GM04503 (cell line): ENCODE measurements at places on chromosomes 11 and 22.

GRCh38 chr11:92707665-92708064 lies 261.8 kb upstream of the MTNR1B start:
- no peak for DNase-seq

DNA sequence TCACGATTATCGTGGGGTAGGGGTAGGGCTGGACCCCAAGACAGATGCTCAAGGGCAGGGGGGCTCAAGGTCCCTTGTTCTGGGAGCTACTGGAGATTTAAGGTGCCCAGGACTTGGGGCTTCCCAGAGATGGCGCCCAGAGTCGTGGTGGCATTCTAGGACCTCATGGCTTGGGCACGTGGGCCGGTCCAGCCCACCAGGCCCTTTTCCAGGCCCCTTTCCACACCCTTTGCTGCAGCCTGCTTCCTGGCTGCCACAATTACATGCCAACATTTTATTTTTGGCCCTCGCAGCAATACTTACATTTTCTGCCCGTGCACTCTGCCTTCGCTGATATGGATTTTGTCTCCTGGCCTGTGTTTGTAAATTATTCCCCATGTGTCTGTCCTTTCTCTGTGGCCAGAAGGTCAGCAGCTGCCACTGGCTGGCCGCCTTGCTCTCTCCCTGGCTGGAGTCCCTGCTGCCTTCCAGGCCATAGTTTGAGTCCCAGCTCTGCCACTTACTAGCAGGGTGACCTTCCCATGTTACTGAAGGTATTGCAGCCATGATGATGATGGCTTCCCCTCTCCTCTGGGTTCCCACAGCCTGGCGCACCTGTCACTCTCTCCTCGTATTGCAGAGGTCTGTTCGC lies 11.2 kb downstream of the MB start:
- DNase-seq: no peak

GRCh38 chr11:77819411-77819920 lies 1.1 kb downstream of the RSF1 start:
- peak; percentile 37 for DNase-seq

- peak; percentile 58 for DNase-seq
Measured at GRCh38 chr11:57427727-57428082, 784 bp upstream of the SLC43A3 start.

- DNase-seq: no peak
Measured at GRCh38 chr11:3867209-3868091, 12.0 kb downstream of the STIM1 start.

GRCh38 chr11:45773786-45774655 lies 30.9 kb upstream of the SLC35C1 start:
- DNase-seq: no peak

DNA sequence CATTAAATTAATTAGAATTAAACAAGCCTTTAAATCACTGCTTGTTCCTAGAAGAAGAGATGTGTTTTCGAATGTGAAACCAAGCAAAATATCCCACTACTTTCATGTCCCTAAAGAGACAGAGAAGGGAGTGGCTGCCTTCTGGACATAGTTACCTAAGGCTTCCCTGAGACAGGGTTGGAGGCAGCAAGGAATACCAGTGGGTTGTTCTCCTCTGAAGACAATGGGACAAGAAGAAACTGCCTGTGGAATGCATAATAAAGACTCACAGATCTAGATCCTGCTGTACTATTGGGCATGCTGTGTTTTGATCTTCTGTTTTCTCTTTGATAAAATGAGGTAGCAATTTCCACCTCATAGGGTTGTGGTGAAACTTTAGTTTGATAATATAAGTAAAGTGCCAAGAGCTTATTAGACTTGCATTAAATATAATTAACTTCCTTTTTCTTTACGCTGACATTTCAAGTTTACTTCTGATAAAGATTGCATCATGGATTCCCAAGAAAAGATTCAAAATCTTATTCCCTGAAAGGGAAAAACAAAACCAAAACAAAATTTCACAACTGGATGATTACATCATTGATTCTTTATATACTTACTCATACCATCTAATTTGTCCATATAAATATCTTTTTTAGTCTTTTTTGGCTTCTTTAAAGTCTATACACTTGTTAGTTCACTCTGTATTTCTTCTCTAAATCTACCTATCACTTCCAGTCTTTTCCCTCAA lies 621.3 kb downstream of the ETS1 start:
- DNase-seq: no peak

- no peak for DNase-seq
Measured at GRCh38 chr11:104661471-104661870, 236.8 kb downstream of the CASP12 start.

GRCh38 chr22:40425082-40425481 lies 54.7 kb downstream of the SGSM3 start:
- no peak for DNase-seq

- no peak for DNase-seq
Measured at GRCh38 chr22:46773076-46773475, 10.6 kb downstream of the TBC1D22A start.

DNA sequence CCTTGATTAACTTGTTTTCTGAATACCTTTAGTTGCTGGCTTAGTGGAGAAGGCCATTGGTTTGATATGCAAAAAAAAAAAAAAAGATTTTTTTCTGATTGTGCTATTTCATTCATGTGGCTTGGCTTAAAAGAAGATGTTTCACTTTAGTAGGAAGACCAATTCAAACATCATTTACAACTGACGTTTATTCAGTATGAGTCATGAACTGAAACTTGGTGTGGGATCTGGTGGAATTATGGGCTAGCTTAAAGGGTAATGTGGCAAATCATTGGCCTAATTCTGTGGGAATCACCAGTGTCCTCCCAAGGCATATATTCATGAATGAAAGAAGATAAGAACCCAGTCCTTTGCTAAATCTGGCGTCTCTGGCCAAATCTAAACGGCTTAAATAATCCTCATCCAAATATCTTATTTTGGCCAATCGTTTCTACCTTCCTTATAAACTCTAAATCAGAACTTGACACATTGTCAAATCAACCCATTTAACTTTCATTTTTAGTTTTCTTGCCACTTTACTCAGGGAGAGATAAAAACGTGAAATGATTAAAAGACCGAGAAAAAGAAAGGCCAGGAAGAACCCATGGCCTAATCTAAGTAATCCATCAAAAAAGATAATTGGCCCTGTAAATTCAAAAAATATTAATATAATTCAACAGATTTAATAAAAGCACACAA lies 77.0 kb downstream of the DDIAS start:
- DNase-seq: peak; percentile 77

DNA sequence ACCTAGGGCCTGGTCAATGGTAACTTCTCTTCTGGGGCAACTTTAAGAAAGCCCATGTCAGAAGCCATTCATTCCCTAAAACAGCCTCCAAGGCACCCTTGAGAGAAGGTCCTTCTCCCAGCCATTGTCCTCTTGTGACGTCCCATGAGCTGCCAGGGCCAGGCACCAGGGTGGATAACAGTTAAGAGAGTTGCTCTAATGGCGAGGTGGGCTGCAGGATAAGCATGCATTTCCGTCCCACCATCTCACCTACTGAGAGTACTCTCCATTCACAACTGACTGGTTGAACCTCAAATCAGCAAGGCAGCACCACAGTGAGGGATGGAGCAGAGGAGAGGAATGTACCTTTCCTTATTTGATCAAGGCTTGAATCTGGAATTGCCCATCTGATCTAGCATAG lies 14.6 kb downstream of the POU2AF1 start:
- DNase-seq: no peak

- peak; percentile 61 for DNase-seq
Measured at GRCh38 chr22:45127866-45128265, 35.9 kb upstream of the NUP50 start.

DNA sequence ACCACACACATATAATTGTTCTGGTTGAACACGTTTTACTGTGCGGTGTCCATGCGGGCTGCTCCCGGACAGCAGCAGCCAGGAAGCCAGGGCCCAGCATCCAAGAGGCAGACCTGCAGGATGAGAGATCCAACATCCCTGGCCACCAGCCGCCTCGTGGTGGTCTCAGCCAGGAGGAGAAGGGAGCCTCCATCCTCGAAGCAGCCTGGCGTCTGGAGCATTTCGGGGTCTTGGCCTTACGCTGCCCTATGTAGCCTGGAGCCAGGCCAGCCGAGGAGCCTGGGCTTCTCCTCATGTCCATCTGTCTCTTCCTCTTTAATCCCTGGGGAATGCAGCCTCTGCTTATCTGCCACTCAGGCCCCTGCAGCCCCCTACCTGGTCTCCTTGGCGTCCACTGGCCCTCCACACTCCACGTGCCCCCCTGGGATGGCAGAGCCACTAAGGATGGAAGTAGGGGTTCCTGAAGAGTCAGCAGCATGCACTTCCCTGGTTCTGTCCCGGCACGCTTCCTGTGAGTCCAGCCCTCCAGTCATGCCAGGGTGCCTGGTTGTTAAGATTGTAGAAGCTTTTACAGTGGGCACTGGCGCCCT lies 253.2 kb downstream of the TBC1D22A start:
- no peak for DNase-seq

- DNase-seq: no peak
Measured at GRCh38 chr22:49948958-49949913, 11.3 kb upstream of the PIM3 start.

DNA sequence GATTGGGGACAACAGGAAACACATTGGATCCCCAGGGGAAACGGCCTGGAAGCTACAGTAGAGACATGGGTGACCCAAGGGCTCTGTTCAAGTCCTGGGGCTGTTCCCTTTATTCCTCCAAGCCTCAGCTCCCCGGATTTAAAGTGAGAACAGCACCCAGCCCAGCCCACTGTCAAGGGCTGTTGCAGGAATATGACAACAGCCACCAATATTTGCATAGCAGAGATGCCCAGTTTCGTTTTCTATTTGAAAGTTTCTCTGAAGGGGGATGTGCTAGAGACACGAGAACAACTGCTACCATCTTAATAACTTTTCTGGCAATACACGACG lies 81.1 kb upstream of the WNT7B start:
- DNase-seq: no peak

DNA sequence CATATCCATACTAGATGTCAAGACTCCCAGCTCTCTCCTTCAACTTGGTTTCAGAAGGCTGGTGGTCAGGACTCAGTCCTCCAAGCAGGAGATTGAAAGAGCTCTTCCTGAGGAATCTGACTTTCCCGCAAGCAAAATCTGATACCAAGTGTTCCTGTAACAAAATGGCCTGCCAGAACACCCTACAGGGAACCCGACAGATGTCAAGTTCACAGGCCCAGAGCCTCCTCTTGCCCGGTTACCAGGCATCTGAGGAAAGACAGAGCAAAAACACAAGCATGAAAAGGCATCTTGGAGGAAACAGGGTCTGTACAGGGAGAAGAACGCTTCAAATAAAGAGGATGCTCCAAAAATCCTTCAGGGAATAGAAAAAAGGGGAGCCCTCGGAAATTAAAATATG lies 8.7 kb upstream of the KCNJ5 start:
- DNase-seq: no peak

DNA sequence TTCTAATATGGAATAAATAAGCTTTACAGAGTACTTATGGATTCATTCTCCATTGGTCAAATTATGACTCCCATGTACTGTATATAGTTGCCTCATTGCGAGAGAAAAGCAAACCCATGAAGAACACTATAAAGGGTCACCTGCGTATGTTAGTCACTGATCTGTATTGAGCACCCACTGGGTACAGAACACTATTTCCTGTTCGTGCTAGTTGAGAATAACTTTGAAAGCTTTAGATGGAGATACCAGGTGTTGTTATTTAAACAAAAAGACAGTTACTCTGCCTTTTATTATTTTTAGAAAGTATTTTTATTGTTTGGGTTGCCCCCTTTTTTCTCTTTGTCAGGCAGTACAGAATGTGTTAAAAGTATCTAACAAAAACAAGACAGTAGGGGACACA lies 79.9 kb downstream of the DEUP1 start:
- no peak for DNase-seq

- no peak for DNase-seq
Measured at GRCh38 chr11:44577231-44577830, 11.9 kb downstream of the CD82 start.

DNA sequence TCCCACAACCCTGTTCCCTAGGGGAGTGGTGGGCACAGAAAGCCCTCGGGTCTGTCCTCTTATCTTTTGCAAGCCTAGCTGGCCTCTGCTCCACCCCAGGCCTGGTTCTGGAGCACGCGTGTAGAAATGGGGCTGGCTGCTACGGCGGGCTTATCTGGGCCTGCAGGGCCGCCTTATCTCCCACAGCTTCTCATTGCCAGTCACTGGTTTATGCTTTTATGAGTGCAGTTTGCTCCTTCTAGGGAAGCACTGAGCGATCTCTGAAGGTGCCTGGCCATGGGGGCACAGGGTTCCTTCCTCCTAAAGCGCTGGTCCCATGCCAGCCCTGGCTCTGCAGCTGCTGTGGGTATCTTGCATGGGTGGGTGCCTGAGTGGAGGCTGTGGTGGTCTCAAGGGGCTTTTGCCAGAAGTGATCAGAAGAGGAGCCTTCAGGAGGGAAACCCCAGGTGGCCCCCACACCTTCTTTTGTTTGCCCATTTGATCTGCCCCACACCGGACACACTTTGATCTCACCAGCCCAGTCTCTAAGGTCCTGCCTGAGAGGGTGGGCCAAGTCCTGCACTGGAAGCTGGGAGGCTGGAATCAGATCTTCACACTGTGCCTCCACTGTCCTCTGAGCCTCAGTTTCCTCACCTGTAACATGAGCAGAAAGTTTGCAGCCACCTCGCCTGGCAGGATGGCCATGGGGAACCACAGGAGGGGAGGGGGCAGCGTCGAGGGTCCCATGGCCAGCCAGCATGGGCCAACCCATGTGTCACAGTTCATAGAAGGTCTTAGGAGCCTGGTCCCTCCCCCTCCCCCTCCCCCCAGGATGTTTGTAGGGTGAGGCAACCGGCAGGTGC lies 86.6 kb upstream of the FGF3 start:
- DNase-seq: no peak

DNA sequence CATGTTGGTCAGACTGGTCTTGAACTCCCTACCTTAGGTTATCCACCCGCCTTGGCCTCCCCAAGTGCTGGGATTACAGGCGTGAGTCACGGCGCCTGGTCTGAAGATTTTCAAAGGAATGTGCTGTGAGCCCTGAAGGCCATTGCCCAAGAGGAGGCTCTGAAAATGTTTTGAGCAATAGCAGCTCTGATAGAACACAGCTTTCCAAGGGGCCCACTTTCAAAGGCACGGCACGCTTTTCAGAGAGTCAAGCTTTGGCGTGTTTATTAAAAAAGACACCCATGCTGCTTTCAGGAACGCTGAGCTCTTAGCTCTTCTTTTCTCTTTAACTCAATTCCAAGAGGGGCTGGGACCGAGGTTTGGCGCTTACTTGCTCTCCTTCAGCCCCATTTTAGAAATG lies 73.8 kb upstream of the CDON start:
- peak; percentile 88 for DNase-seq

- DNase-seq: no peak
Measured at GRCh38 chr22:24481641-24482040, 13.5 kb upstream of the UPB1 start.

DNA sequence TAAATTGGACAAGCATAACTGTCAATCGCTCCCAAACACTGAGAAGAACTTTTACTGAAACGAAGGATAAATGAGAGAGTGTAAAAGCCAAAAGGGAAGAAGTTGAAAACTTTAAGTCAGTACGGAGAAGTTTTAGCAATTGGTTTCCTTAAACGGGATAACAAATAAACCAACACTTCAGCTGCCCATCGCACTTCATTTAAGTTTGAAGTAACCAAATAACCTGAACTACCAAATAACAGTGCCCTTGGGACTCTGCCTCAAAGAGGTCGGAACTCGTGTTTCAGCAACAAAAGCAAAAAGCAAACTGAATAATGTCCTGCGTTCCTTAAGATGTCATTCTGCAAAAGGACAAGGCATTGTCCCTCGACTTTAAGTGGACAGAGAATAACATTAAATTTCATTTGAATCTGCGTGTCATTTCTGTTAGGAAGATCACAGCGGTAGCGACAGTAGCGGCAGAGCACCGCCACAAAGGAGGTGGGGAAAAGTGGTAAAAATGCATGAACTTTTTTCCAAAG lies 127.0 kb upstream of the C11orf58 start:
- no peak for DNase-seq
